ENCODE measurements at places on chromosomes 1 and 21.

- DNase-seq: no peak
Measured at GRCh38 chr1:245418077-245418476, 263.3 kb downstream of the KIF26B start.

GRCh38 chr1:173173388-173173787 is 33.7 kb downstream of the TNFSF4 start:
- DNase-seq: no peak

DNA sequence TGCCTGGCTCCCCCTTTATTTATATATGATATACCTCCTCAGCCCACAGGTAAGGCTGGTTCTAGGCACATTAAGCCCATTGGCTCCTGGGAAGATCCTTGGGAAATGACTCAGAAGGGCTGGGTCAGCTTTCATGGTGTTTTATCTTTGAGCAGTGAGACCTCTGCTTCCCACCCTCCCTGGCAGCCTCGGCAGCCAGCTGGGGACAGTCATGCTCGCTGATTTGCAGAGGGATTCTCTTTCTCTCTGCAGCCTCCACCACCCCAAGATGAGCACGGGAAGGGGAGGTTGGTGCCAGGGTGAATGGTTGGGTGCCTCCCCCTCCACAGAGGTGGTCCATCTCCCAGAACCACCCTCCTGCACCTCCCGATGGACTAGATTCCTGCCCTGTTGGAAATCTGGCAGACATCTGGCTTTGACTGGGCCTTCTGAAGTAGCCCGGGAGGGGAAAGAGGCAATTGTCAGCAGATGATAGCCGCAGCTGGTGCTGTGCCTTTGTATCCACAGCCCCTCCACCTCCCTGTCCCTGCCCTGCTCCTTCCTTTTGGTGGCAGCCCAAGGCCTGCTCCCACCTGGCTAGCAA is 24.6 kb downstream of the IER5 start:
- DNase-seq: no peak

GRCh38 chr1:18422076-18422777 is 58.5 kb upstream of the KLHDC7A start:
- DNase-seq: no peak
